Neural progenitor cell (in vitro differentiated cells): ENCODE measurements at places on chromosomes 12 and 14. TPM values are rescaled to one million over a fixed set of nuclear protein-coding genes. Genes with fewer than 3 reads are reported as not detected.

DNA sequence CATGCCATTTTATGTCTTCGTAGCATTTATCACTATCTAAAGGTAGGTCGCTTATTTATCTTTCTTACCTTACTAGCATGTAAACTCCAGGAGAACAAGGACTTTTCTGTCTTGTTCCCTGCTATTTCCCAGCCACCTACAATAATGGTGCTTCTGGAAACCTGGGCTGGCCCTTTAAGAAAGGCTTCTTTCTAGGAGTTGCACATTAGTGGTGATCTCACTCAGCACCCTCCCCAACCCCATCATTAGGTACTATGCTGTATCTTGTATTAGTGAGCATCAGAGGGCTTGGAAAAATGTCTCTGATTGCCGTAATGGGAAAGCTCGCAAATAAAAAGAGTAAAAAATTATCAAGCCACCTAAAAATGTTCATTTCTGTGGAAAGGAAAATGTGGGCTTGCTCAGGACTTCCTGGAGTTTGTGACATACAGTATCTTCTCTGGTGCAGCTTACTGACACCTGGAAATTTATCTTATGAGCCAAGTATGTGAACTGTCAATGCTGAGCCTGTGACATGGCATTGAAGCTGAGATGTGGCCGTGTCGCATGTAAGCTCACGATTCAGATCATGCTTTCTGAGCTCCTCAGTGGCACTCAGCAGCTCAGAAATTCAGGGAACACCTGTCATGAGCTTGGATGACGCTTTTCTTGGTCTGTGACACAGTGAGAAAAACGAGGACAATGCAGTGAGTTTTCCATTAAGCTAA is 12.4 kb downstream of the CCDC92 start:
- no peak for DNase-seq

Gene ITGB7
- total RNA-seq, result 0.43 TPM in 1 of 2 replicates, not detected in the other

- DNase-seq, result no peak
These were observed 118.4 kb upstream of the NCOR2 start for GRCh38 chr12:124685689-124686369.

Gene FGF6
- not detected in 2 replicates for total RNA-seq

Gene CEBPE
- total RNA-seq, result not detected in 2 replicates

Gene KRT81
- total RNA-seq, result 0.09 TPM in 1 of 2 replicates, not detected in the other

Gene TMEM116
- total RNA-seq, result 24.5 and 28.4 TPM in 2 replicates

DNA sequence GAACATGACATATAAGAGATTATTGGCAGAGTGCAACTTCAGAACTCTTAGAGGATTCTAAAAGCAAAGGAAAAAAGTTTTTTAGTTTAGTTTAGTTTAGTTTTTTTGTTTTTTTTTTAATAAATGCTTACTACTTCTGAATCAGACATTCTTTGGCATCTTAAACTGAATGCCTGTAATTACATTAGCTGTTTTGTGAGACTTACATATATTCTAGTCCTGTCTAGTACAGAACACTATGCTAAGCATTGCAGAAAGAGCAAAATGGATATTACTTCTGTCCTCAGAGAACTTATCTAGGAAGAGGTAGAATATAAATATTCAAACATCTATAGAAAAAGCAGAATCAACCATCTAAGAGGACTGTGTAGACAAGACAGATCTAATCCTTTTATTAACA is 133.2 kb downstream of the RAD51B start:
- DNase-seq, result no peak

- peak; percentile 28 for DNase-seq
These were observed 2.3 kb downstream of the HMGA2 start for GRCh38 chr12:65826353-65827171.

DNA sequence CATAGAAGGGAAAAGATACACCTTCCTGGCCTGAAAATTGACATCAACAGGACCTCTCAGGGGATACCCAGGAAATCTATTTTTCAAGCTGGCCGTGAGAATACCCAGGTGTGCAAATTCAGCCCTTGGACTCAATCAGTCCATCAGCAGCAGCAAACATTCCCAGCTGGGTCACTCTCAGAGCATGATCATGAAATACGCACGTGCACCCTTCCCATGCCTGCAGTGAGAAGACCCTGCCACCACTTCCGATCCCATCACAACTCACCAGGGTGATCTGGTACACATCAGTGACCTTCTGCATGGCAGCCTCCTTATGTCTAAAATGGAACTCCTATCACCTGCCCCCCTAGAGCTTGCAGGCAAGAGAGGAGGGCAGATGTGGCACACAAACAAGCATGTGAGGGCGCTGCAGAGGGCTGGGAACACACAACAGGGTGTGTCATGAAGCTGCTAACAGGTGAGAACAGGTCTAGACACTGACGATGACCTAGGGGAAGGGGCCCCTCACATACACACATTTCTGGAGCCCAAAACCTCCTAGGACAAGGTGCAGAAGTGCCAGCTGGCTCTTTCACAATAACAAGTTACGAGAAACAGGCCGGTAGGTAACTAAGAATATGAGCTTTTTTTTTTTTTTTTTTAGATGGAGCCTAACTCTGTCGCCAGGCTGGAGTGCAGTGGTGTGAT is 37.8 kb upstream of the TC2N start:
- no peak for DNase-seq

- DNase-seq, result peak; percentile 81
These were observed 10.5 kb downstream of the ARHGEF25 start for GRCh38 chr12:57621497-57622292.

DNA sequence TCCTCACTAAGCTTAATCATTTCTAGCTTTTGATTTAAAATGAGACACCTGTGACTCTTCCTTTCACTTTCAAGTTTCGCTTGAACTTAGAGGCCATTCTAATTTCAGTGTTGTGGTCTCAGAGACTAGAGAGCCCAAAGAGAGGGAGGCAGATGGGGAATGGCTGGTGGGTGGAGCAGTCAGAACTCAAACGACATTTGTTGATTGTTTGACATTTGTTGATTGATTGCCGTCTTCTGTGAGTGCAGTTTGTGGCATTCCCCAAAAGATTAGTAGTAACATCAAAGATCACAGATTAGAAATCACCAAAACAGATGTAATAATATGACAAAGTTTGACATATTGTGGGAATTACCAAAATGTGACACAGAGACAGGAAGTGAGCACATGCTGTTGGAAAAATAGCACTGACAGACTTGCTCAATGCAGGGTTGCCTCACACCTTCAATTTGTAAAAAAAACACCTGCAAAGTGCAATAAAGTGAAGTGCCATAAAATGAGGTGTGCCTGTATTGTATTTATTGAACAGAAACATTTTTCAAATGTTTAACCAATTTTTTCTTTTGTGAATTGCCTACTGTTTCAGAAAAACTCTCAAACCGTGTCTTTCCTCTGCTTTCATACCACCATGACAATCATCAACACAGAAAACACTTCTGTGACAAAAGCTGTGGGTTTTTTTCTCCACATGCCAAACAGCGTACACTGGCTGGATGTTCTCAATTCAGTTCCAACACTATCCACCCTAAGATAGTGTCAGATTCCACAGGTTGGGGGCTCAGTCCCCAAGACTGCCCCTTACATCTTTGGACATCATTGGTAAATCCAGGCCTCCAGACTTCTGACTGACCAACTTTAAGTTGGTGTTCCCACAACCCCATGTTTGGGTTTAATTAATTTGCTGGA is 376.3 kb upstream of the RGS6 start:
- no peak for DNase-seq

Gene LMNTD1
- total RNA-seq, result not detected in 2 replicates

DNA sequence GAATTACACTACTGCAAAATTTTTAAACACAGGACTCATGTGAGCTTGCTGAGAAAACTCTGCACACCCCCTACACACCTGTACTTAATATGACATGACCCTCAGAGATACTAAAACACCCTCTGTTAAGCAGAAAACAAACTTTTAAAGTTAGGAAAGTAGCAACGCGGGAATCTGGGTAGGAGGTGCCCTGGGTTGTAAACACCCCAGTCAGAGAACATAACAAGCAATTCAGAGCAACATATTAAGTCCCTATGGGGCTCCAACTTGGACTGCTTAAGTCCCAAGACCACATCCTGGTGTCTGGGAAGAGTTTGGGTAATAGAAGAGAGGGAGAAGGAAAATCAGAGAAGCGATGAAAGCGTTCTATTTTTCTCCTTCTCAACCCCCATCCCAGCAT is 1.2 kb downstream of the ATF7 start:
- no peak for DNase-seq

- DNase-seq, result no peak
These were observed 358.4 kb downstream of the DPF3 start for GRCh38 chr14:72535485-72535884.

Gene JPH4
- total RNA-seq, result 3.2 and 13.5 TPM in 2 replicates

DNA sequence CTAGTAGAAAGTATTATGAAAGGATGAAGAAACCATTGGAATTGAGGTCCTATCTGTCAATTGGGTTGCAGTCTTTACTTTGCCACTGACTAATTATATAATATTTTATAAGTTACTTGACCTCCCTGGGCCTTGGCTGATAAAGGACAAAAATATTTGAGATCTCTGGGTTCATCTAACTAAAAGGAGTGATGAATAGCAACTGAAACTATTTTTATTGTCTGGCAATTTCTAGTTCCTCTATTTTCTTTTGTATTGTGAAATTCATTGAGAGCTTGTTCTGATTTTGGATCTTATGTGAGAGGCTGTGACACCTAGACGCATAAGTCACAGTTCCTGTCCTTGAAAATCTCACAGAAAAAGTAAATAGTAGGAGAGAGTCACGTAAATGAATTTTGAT is 415.7 kb upstream of the ATP2B1 start:
- no peak for DNase-seq
